NB4 (cell line): ENCODE measurements at places on chromosomes 13 and 19.

DNA sequence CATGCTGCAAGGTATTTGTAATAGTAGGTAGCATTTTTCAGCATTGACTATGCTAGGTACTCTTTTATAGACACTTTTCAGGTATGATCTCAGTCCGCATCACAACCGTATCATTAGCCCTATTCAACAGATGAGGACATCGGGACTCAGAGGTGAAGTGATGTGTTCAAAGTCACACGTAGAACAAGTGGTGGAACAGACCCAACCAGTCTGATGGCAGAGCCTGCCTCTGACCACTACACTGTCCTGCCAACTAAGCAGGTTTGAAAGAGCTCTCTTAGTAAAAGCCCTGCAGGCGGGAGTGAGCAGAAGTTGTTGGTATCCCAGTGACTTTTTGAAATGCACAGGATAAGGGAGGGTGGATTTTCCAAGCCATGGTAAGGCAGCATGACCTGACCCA is 20.2 kb downstream of the PAF1 start:
- DNase-seq: no peak

DNA sequence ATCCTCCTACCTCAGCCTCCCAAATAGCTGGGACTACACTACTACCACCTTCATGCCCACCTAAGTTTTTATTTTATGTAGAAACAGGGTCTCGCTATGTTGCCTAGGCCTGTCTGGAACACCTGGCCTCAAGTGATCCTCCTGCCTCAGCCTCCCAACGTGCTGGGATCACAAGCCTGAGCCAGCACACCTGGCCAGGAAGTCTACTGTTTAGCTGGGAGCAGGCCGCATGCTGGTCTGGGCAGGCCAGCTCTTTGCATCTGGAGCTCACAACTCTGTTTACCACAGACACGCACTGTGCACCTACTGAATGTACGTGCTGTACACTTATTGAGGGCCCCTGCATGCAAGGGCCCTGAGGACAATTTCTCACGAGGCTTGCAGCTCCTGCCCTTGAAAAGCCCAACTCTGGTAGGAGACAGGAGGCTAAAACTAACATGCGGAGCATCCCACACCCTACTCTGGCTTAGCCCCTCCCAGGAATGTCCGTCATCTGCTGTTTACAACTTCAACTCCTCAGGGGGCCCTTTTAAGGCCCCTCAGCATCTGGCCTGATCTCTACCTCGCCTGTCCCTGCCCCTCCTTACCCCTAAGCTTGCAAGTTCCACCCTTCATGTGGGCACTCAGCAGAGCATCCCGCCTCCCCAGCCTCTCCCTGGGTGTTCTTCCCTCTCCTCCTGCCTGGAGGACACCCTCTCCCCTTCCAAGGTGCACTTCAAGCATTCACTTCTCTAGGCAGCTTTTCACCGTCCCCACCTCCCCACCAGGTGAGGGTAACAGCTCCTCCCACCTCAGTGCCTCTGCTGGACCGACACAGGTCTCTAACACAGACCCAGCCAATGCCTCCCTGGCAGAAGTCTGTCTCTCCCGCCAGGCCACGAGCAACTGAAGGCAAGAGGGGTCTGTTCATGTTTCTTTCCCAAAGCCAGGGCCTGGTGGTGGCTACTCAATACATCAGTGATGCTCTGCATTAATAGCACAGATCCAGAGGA is 114.2 kb upstream of the UQCRFS1 start:
- DNase-seq: no peak

GRCh38 chr13:105952973-105953290 is 582.5 kb downstream of the EFNB2 start:
- DNase-seq: no peak

GRCh38 chr19:9871626-9872338 is 36.7 kb downstream of the PIN1 start:
- DNase-seq: no peak

DNA sequence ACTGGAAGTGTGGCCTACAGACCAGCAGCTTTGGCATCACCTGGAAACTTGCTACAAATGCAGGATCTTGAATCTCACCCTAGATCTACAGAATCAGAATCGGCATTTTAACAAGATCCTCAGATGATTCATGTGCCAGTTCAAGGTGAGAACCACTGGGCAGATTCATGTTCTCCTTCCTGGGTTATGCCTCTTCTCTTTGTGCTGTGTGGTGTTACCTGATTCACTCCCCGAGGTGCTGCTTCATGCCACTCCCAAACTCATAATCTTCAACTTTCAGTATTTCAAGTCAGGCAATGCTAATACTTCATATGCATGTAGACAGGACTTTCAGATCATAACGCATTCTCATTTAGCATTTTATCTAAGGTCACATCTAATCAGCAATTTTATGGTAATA is 427.7 kb downstream of the FOXO1 start:
- no peak for DNase-seq

DNA sequence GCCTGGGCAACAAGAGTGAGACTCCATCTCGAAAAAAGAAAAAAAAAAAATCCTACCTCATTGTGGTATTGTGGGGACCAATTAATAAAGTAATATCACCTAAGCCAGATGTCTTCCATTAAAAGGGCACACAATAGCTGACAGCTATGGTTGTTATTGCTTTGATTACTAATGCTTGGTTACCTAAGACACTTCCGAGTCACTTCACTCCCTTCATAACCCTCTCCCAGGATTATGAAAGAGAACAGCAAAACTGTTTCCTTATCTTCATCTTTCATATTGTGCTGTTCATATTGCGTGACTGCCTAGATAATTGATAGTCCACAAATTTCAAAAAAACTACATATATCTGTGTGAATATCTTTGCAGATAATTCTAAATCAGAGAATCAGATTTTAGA is 10.3 kb upstream of the HSPH1 start:
- peak; percentile 27 for DNase-seq

DNA sequence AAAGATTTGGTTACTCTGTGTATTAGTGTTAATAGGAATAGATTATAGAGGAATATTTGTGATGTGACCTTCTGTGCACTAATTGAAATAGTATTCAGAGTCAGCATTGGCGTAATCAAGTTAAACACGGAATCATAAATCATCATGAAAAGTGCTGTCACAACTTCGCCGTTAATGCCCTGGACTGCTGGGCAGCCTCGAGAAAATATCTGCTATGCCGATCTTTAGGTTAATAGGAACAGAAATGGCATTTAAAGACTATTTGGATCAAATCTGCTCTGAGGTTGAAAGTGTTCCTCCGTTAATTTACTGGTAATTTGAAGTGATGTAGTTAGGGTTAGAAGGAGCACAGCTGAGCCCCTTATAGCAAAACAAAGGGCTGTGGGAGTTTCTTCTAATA is 219.0 kb downstream of the MZT1 start:
- DNase-seq: no peak
